SJCRH30 (cell line): ENCODE measurements at places on chromosomes 3 and 15.

DNA sequence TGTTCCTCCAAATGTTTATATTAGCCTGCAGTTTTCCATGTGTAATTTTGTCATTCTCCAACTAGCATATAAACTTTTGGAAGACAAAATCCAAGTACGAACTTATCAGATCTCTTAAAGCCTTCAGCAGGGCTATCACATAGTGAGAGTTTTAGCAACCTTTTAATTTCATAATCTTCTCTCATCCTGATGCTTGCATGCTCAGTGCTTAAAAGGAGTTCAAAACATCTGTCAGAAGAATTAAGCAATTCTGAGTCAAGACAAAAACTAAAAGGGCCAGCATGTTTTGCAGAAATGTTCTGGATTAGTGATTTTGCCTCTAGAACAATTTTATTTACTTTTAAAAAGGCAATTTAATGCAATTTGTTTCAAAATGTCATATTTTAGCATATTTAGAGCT is 73.4 kb upstream of the SLC2A2 start:
- H3K27me3 ChIP-seq: no peaks in the 10 kb centered on the region
- no peak overlapping the region for H3K27ac ChIP-seq
- no peak for DNase-seq

DNA sequence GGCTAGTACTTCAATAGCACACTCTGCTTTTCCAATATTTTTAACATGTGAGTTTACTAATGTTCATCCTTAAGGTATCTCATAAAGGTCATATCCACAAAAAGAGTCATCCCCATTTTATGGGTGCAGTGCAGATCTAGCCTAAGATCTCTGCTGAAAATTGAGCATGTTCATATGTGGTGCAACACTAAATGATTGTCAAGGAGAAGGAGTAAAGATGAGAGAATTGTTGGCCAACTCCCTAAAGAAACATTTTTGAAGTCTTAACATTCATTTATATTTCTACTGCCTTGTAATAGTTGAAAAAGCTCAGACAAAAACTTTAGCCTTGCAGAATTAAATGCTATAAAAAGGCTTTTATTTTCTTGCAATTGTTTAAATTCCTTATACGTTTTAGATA is 1159.6 kb downstream of the TBL1XR1 start:
- no peak overlapping the region for H3K27ac ChIP-seq
- no peaks in the 10 kb centered on the region for H3K4me1 ChIP-seq
- no peak overlapping the region for H3K4me3 ChIP-seq
- H3K36me3 ChIP-seq: no peaks in the 10 kb centered on the region
- DNase-seq: no peak
- H3K27me3 ChIP-seq: no peaks in the 10 kb centered on the region

GRCh38 chr3:134235577-134236076 is 15.0 kb downstream of the RYK start:
- no peak overlapping the region for H3K4me3 ChIP-seq
- H3K4me1 ChIP-seq: peaks cover 16% of the 10 kb centered on the region
- no peak overlapping the region for H3K27ac ChIP-seq
- H3K36me3 ChIP-seq: no peaks in the 10 kb centered on the region
- DNase-seq: no peak
- no peaks in the 10 kb centered on the region for H3K27me3 ChIP-seq

DNA sequence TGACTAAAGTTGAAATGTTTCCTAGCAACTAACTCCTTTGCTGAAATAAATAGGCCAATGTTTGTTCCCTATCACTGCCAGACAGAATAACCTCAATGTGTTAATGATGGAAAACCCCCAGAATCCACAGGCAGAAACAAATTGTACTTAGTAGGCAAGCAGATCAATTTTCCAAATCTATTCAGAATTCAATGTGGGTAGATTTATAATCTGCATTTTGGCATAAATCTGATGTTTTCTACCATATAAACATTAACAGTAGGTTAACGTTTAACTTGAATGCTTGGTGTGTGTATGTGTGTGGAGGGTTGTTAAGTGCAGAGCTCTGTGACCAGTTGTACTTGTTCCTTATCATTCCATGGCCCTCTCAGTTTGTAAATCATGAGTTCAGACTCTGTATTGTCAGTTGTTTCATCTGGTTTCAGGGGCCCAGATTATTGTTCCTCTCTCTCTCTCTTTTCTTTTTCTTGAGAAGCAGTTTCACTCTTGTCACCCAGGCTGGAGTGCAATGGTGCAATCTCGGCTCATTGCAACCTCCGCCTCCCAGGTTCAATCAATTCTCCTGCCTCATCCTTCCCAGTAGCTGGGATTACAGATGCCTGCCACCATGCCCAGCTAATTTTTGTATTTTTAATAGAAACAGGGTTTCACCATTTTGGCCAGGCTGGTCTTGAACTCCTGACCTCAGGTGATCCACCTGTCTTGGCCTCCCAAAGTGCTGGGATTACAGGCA is 32.8 kb downstream of the PLSCR1 start:
- DNase-seq: no peak
- H3K27ac ChIP-seq: no peak overlapping the region
- H3K4me3 ChIP-seq: no peak overlapping the region
- no peaks in the 10 kb centered on the region for H3K27me3 ChIP-seq
- H3K36me3 ChIP-seq: peaks cover 6% of the 10 kb centered on the region; the same call in 1 of the 2 replicates
- H3K4me1 ChIP-seq: peaks cover 6% of the 10 kb centered on the region; the same call in 1 of the 2 replicates

GRCh38 chr3:73315706-73316105 is 254.2 kb downstream of the EBLN2 start:
- H3K4me1 ChIP-seq: no peaks in the 10 kb centered on the region
- H3K27ac ChIP-seq: no peak overlapping the region
- H3K4me3 ChIP-seq: no peak overlapping the region
- H3K36me3 ChIP-seq: no peaks in the 10 kb centered on the region
- DNase-seq: no peak

DNA sequence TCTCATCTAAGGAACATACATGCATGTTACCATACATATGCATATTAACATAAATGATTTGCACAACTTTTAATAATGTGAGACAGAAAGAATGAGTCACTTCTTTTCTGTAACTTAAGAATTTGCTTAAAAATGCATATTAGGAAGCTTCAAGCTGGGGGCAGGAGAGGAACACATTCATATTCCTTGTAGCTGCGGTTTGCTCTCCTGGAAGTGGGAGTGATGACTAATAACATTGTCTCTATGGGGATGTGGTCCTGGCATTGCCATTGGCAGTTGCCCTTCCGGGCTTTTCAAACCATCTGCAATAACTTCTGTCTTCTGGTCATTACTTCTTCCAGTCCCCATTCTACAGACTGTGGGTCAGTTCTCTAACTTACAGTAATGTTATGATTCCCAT is 15.6 kb downstream of the CHST2 start:
- peak; percentile 25 for DNase-seq
- H3K4me1 ChIP-seq: peaks cover 13% of the 10 kb centered on the region
- no peaks in the 10 kb centered on the region for H3K36me3 ChIP-seq
- H3K27ac ChIP-seq: no peak overlapping the region
- H3K27me3 ChIP-seq: peaks cover 6% of the 10 kb centered on the region

GRCh38 chr15:90482124-90483011 is 47.4 kb upstream of the CRTC3 start:
- H3K36me3 ChIP-seq: peaks cover 49% of the 10 kb centered on the region
- H3K4me3 ChIP-seq: no peak overlapping the region
- peak; percentile 69 for DNase-seq
- no peak overlapping the region for H3K27ac ChIP-seq
- no peaks in the 10 kb centered on the region for H3K27me3 ChIP-seq
- H3K4me1 ChIP-seq: no peaks in the 10 kb centered on the region

DNA sequence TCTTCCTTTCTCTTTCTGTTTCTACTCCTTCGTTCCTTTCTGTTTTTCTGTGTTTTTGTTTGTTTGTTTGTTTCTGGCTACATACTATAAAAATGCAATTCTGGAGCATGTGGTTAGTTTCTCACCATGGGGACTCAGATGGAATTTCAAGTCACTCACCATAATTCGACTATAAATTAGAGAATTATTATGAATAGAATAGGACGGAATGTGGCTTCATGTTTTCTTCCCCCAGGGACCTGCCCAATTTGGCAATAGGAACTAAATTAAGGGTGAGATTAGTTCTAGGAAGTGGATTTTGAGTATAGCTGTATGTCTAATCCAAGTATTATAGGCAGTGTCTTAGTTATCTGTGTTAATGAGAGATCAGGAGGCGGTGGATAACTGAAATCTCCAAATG is 96.9 kb downstream of the THSD4 start:
- DNase-seq: no peak
- no peak overlapping the region for H3K4me3 ChIP-seq
- no peaks in the 10 kb centered on the region for H3K27me3 ChIP-seq
- H3K4me1 ChIP-seq: no peaks in the 10 kb centered on the region

DNA sequence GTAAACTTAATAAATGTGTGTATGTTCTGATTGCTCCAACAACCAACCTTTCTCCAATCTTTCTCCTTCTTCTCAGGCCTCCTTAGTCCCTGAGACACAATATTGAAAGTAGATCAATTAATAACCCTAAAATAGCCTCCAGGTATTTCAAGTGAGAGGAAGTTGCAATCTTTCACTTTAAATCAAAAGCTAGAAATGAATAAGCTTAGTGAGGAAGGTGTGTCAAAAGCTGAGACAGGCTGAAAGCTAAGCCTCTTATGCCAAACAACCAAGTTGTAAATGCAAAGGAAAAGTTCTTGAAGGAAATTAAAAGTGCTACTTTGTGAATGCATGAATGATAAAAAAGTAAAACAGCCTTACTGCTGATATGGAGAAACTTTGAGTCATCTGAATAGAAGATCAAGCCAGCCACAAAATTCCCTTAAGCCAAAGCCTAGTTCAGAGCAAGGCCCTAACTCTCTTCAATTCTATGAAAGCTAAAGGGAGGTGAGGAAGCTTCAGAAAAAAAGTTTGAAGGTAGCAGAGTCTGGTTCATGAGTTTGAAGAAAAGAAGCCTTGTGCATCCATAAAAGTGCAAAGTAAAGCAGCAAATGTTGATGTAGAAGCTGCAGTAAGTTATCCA is 38.6 kb downstream of the CCDC80 start:
- H3K27me3 ChIP-seq: no peaks in the 10 kb centered on the region
- DNase-seq: no peak
- H3K4me3 ChIP-seq: no peak overlapping the region
- no peak overlapping the region for H3K27ac ChIP-seq
- no peaks in the 10 kb centered on the region for H3K36me3 ChIP-seq

DNA sequence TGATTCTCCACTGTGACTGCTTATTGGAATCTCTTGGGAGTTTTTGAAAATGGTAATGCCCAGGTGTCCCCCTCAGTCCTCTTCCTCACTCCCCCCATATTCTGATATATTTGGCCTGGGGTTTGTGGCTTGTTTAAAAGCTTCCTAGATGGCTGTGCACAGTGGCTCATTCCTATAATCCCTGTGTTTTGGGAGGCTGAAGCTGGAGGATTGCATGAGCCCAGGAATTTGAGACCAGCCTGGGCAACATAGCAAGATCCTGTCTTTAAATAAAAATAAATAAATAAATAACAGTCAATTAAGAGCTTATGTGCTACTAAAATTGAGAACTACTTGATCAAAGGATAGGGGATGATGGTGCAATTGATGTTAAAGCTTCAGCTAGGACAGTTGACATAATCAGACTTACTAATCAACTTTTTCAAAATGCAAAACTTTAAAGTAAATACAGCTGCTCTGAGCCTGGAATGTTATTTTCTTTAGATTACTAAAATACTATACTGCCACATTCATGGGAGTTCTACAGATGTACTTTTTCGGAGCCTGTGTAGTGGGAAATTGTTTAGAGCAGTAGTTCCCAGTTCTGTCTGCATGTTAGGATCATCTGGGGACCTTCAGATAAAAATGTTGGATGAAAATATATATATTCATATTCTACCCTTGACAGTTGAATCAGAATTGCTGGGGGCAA is 33.4 kb downstream of the ARIH1 start:
- no peaks in the 10 kb centered on the region for H3K36me3 ChIP-seq
- no peaks in the 10 kb centered on the region for H3K4me1 ChIP-seq
- no peak overlapping the region for H3K4me3 ChIP-seq
- H3K27ac ChIP-seq: no peak overlapping the region
- H3K27me3 ChIP-seq: no peaks in the 10 kb centered on the region
- no peak for DNase-seq

- no peak overlapping the region for H3K4me3 ChIP-seq
- no peak for DNase-seq
- 0 out of 2 replicates have a peak, but pooled peaks cover 3% of the 10 kb centered on the region for H3K36me3 ChIP-seq
- peaks cover 7% of the 10 kb centered on the region; the same call in 1 of the 2 replicates for H3K4me1 ChIP-seq
- no peaks in the 10 kb centered on the region for H3K27me3 ChIP-seq
- no peak overlapping the region for H3K27ac ChIP-seq
Observed at GRCh38 chr15:80093854-80094418, 34.5 kb downstream of the ZFAND6 start.

DNA sequence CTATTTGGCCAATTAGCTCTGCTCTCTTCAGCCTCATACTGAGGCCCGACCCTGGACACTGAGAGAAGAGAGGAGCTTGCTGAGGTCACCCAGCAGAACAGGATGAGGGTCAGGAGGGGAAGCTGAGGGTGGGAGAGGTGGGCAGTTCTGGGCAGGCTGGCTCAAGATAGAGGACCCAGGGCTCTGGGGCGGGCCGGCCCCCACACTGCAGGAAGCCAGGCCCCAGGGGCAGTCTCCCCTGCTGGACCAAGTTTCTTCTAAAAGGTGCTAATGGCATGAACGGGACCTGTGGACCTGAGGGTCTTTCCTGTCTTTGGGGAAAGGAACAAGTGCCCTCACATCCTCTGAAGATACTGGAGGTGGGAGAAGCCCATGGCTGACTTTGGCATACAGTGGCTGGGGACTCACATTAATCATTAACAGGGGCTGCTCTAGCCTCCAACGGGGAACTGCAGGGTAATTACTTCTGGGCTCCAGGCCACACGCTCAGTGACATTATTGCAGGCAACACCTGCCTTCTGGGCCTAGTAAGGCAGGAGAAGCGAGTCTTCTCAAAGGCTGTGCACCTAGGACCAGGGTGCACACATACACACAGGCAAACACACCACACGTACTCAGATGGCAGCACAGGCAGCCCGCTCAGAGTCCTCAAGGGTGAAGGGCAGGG is 10.6 kb downstream of the HCN4 start:
- H3K4me1 ChIP-seq: no peaks in the 10 kb centered on the region
- DNase-seq: no peak
- H3K27ac ChIP-seq: no peak overlapping the region
- no peak overlapping the region for H3K4me3 ChIP-seq
- peaks cover 52% of the 10 kb centered on the region for H3K27me3 ChIP-seq

DNA sequence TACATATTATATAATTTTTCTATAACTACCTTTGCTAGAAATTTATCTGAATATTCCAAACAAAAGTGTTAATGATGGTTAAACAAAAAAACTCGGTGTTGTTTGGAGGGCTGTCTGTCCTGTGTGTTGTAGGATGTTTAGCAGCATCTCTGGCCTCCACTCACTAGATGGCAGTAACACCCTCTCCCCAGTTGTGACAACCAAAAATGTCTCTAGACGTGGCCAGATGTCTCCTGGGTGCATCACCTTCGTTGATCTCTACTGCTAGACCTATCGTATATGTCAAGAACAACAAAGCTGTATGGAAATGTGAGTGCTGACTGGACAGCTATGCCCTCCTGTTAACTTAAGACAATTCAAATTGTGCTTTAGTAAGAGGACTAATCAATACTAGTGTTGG is 14.1 kb downstream of the ANKRD34C start:
- H3K4me1 ChIP-seq: no peaks in the 10 kb centered on the region
- H3K36me3 ChIP-seq: no peaks in the 10 kb centered on the region
- H3K4me3 ChIP-seq: no peak overlapping the region
- DNase-seq: no peak
- H3K27ac ChIP-seq: no peak overlapping the region
- peaks cover 4% of the 10 kb centered on the region for H3K27me3 ChIP-seq

GRCh38 chr15:72203507-72203837 is 5.9 kb upstream of the GRAMD2A start:
- no peak overlapping the region for H3K4me3 ChIP-seq
- H3K27me3 ChIP-seq: no peaks in the 10 kb centered on the region
- H3K36me3 ChIP-seq: peaks cover 100% of the 10 kb centered on the region
- no peak for DNase-seq
- no peak overlapping the region for H3K27ac ChIP-seq

- no peak for DNase-seq
- H3K4me1 ChIP-seq: peaks cover 15% of the 10 kb centered on the region
- H3K36me3 ChIP-seq: no peaks in the 10 kb centered on the region
Observed at GRCh38 chr3:13273604-13274105, 146.5 kb downstream of the NUP210 start.
